NCI-H524 treated with DMSO at 0.1 percent for 48 hours (cell line): ENCODE measurements at places on chromosomes 16 and 17.

DNA sequence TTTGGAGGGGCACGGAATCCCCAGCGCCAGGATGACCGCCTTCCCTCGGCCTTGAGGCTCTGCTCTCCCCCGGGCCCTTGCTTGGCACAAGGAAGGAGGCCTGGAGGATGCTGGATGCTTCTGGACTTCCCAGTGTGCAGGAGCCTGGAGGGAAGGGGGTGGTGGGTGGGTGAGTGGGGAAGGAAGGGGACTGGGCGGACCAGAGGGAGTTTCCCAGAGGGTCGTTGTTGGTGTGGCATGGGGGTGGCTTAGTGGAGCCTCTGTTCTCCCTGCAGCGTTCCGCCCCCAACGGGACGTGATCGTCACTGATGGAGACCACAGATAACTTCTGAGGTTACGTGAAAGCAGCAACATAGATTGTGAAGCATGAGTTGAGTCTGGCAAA, 140.0 kb downstream of the IRF8 start:
- no peak for DNase-seq

GRCh38 chr17:19460700-19461099, 49.7 kb downstream of the RNF112 start:
- DNase-seq = no peak

- DNase-seq = no peak
Observed at GRCh38 chr16:80507538-80507937, 33.3 kb upstream of the DYNLRB2 start.

GRCh38 chr17:40496170-40496569, 5.3 kb downstream of the TNS4 start:
- no peak for DNase-seq

DNA sequence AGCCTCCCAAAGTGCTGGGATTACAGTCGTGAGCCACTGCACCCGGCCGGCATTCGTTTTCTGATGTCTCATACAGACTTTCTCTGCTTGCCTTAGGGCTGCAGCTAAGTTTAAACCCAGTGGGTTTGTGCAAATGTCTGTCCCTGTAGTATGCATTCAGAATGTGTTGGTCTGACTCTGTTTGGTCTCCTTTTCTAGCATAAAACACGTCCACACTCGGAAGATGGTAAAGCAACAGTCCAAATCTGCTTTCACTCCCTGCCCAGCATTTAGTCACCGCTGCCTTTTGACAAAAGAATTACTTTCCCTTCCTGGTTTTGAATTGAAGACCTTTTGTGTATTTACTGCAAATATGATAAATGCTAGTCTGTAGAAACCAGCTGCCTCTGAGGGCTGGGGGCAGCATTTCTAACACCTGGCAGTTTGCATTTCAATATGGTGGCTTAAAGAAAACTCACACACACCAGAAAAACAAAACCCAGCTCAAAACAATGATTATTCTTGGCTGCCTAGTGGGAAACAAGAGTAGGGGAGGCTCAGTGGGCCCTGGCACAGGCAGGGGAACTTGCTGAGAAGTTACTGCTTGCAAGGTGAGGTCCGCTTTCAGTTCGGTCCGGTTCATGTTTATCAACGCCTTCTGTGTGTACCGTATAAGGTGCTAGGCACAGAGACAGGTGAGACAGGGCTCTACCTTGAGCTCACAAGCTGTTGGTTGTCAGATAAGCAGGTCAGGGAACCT, 56.9 kb downstream of the MSI2 start:
- DNase-seq = no peak

GRCh38 chr17:35167666-35168065, 20.0 kb downstream of the UNC45B start:
- no peak for DNase-seq

GRCh38 chr17:41678907-41679739, 9.6 kb upstream of the EIF1 start:
- DNase-seq = no peak

GRCh38 chr17:34299027-34299426, 13.5 kb downstream of the CCL11 start:
- no peak for DNase-seq

- DNase-seq = no peak
Observed at GRCh38 chr17:34228781-34229180, 26.3 kb upstream of the CCL2 start.

DNA sequence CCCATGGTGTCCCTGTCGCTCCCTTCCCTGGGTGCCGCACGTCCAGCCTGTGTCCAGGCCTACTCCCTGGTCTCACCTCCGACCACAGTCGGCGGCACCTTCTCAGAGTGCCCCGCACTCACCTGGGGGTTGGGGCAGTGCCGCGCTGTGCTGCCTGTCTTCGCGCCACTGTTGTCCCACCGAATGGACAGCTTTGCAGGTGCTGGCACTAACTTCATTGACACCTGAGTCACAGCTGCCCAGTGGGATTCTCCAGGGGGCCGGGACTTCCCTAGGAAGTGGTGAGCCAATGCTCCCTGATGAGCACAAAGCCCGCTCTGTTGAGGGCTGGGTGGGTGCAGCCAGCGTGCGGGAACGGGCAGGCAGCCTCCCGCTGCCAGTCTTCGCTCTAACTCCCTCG, 24.3 kb upstream of the DBNDD1 start:
- DNase-seq = no peak

DNA sequence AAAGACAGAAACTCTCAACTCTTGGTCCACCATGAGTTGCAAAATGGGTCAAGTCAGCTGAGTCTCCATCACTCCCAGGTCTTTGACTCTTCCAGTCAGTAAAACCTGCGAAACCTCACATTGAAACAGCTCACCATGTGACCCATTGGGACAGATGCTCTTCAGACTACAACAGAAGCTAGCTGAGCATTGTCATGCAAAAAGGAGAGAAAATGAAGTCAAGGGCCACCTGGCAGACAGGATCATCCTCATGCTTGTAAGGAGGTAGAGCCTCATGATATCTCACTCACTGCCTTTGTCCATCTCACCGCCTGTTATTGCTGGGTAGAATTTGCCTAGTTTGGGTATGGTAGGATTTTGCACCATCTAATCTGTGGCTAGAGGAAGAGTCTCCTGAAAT, 50.2 kb downstream of the MAF start:
- no peak for DNase-seq

GRCh38 chr17:76054112-76054476, 18.2 kb downstream of the SRP68 start:
- no peak for DNase-seq

- DNase-seq = peak; percentile 38
Observed at GRCh38 chr17:75289832-75290337, 652 bp upstream of the SLC25A19 start.

- DNase-seq = peak; percentile 9
Observed at GRCh38 chr16:77599793-77600415, 122.4 kb upstream of the NUDT7 start.

DNA sequence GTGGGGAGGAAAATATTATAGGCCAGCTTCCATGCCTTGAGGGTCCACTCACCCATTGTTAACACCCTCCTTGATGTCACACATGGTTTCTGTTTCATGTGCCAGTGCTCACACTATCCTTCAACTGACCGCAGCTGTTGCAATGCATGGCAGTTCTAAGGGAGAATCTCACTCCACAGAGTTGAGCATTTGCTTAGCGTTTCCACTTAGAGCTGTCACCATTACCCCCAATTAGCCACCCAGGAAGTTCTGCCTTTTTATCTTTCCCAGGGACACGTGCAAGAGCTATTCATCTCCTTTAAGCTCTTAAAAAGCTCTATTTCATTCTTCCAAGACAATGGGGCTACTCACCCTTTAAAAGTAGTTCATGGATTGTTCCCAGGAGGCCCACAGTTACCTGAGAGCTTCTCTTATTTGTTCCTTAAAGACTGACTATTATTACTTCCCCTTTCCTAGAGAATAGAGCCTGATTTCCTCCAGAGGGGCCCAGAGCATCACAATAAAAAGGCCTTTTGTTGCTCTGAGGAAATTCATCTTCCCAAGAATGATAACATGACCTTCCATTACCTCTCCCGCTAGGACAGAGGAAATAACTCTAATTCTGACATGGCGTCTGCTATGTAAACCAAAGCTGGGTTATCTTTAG, 126.8 kb downstream of the CACNG3 start:
- no peak for DNase-seq

DNA sequence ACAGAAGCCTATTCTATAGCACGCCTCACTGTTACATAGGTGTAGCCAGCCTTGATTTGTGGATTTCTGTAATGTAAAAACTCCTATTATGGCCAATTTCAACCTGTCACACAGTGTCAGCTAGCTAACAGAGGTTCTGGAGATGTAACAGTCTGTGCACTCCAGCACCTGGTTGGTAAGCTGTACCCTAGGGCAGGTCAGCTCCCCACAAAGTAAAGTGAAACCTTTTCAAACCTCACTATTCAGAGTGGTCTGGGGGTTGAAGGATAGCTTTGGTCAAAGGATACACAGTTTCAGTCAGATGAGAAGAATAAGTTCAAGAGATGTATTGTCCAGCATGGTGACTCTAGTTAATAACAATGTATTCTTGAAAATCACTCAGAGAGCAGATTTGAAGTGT, 28.5 kb upstream of the TBX2 start:
- DNase-seq = no peak

DNA sequence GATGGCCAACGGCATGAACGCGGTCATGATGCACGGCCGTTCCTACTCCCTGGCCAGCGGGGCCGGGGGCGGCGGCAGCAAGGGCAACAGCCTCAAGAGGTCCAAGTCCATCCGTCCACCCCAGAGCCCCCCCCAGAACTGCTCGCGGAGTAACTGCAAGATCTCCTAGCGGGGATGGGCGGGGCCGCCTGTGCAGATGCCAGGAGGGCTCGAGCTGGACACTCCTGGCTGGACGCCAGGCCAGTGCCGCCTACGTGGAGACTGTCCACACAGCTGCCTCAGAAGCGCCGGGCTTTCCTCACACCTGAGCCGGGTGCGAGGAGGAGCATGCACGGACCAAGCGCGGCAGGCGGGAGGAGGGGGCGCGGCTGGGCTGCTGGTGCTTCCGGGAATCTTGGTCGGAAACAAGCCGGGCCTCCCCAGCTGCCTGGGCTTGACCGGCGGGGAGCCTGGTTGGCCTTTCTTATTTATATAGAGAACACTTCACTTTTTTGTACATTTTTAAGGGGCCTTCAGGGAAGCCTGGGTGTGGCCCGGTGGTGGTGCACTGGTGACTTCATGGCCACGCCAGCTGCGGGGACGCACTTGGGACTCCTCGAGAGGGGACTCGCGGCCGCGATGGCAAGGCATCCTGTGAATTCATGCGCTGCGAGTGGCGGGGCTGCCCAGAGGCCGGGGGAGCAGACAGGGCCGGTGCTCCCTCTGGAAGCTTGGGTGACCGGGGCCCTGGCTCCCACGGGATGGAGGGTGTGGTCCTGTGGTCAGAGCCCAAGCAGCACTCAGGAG, 3.1 kb upstream of the WFIKKN1 start:
- no peak for DNase-seq

DNA sequence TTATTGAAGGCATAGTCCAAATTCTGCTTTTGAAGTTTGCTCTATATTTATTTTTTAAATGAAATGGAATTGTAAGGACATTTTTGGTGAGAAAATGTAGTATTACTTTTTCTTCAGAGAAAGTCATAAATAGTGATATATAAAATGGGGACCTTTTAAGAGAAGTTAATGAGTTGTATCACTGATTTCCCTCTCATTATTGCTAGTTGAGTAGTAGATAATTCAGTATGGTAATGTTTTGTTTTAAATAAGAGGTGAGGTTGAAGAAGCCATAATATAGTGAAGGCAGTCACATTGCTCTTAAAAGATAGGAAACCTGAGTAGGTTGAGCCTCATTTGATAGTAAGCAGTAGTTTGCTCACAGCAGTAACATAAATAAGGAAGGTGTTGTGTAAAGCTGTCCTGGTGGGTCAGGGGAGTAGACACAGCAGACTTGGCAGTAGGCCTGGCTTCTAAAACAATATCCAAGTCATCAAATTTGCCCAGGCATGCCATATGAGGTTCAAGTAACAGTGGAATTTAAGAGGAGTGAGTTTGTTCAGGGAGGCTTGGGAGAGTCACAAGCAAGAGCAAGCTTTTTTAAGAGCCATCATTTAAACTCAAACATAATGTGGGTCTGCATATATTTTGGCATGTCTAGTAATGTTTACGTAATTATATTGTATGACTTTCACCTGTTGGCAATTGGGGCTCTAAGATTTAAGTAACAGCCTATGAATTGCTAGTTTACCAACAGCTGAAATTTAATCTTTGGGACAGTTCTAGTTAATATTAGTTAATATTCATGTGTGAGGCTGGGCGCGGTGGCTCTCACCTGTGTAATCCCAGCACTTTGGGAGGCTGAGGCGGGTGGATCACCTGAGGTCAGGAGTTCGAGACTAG, 6.5 kb downstream of the NFATC3 start:
- no peak for DNase-seq

GRCh38 chr17:39164675-39165143, 1.3 kb downstream of the ARL5C start:
- peak; percentile 17 for DNase-seq

- DNase-seq = no peak
Observed at GRCh38 chr16:12600536-12601256, 203.0 kb downstream of the CPPED1 start.

DNA sequence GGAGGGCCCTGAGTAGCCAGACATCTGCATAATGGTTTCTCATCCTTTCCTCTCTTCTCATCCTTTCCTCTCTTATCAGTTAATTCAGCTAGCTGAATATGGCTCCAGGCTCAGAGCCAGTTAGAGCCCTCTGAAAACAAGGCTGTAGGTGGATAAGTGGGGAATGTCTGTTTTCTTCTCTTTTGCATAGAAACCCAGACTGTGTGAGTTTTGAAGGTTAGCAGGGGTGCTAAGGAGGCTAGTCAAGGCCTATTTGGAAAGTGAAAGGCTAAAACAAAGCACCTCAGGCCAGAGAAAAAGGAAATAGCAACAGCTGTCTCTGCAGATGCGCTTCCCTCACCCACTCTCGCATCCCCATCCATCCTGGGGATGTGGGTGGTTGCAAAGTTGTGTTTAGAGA, 420.9 kb downstream of the SHISA9 start:
- no peak for DNase-seq
